ENCODE measurements at places on chromosomes 12 and 14.

GRCh38 chr12:6701078-6701768 lies 608 bp upstream of the PIANP start:
- no peak for DNase-seq

GRCh38 chr14:38992067-38992844 lies 110.8 kb downstream of the SEC23A start:
- DNase-seq: no peak

DNA sequence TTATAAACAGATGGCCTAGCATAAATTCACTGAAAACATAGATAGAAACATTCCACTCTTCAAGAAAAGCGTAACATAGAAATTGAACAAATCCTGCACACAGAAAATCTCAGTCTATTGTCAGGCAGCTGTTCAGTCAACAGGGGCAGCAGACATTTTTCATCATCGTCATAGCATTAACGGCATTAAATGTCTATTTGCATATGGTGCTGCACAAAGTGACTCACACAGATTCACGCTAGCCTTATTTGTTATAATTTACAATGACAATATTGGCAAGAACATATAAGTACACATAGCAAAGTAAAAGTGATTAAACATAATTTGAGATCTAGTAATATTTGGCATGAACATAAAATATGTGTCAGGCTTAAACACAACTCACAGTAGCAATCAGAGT lies 95.7 kb downstream of the CEP128 start:
- no peak for DNase-seq

DNA sequence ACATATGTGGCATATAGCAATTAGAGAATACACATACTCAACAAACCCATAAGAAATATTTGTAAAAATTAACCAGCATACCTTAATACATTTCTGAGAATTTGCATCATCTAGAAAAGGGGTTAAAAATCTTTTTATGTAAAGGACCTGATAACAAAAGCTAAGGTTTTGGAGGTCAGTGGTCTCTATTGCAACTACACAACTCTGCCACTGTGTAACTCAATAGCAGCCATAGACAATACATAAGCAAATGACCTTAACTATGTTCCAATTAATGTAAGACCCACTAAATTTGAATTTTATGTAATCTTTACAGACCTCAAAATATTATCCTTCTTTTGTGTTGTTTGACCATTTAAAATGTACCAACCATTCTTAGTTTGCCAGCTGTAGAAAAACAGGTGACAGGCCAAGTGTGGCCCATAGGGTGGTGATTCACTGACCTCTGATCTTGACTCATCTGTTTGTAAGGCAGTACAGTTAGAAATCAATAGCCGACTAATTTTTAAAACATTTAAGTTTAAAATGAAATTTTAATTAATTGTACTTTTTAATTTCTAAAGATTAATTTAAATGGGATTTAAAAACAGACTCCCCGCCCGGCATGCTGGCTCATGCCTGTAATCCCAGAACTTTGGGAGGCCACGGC lies 7.4 kb upstream of the EPS8 start:
- DNase-seq: no peak

GRCh38 chr14:96631621-96632362 lies 129.6 kb downstream of the PAPOLA start:
- no peak for DNase-seq

DNA sequence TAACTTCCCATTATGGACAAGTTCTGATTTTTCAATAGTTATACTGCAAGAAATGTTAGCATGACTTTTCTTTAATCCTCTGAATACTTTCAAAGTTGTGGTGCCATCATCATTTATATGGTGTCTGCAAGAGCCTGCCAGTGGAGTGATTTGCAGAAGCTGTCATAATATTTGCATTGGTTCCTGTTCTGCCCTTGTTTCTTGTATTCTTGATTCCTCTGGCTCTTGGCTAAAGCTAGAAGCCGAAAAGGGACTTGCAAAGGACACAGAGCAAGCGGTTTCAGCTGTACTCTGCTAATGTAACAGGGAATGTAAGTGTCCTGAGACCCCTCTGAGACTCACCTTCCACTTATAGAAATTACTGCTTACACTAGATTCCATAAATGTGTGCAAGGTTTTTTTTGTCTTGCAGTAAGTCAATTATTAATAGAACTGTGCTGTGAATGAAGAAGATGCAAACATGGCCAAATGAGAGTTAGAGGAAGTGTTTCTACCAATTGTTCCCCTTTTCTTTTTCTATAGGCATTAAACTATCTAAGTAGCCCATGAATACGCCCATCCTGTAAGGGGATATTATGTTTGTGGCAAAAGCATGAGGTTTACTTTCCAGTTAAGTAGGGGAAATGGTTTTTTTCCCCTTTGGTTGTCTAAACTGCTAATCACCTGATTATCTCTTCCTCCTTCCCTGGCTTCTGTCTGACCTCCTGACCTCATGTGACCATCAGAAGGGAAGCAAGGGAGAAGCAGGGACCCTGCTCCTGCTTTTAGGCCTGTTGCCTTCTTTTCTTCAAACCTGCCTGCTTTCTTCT lies 5.3 kb downstream of the DYRK4 start:
- no peak for DNase-seq

DNA sequence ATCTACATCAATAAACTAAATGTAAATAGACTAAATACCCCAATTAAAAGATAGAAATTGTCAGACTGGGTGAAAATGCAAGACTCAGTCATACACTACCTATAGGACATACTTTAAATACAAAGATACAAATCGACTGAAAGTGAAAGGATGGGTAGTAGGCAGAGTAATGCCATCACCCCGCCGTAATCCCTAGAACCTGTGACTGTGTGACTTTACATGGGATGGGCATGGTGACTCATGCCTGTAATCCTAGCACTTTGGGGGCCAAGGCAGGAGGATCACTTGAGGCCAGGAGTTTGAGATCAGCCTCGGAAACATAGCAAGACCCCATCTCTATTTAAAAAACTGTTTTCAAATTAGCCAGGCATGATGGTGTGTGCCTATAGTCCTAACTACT lies 2.6 kb upstream of the EVL start:
- DNase-seq: no peak

GRCh38 chr14:59961518-59962062 lies 41.6 kb downstream of the LRRC9 start:
- no peak for DNase-seq

DNA sequence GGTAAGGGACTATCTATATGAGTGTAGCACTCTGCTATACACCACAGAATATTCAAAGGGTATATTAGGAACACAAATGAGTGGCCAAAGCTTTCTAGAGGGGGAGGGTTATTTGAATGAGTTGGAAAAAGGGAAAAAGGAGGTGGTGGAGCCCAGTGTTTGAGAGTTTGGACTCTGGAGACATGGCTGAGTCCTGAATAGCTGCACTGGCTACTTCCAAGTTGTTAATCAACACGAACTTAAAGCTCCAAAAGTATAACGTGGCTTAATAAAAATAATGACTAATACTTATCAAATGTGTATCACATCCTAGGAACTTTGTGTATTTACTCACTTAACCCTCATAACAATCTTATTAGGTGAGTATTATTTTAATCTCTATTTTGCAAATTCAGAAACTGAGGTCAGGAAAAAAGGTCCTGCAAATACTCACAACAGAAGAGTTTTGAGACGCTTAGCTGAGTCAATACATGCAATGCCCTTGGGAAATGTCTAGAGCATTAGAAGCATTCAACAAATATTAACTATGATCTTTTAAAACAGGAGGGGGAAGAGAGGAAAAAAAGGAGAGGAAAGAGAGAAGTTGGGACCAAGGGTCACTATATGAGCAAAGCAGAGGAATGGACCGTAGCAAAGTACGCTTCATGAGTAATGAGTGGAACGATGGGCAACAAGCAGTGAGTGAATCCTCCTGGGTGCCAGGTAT lies 189.5 kb upstream of the HMGA2 start:
- peak; percentile 68 for DNase-seq

DNA sequence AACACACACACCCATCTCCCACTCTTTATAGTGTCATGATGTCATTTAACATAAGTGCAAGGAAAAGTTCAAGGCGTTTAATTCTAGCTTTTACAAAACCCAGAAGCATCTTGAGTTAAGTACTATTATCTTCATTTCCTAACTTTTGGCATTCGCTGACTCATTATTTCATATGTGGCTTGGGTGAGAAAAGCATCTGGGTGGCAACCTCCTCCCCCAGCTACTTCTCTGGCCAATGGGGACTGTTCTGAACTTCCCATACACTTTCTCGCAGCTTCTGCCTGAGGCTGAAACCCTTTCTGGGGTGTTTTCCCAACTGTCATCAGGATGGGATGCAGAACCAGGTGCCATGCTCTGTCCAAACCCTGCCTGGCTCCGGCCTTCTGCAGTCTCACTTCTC lies 2.8 kb upstream of the MARK3 start:
- DNase-seq: no peak

DNA sequence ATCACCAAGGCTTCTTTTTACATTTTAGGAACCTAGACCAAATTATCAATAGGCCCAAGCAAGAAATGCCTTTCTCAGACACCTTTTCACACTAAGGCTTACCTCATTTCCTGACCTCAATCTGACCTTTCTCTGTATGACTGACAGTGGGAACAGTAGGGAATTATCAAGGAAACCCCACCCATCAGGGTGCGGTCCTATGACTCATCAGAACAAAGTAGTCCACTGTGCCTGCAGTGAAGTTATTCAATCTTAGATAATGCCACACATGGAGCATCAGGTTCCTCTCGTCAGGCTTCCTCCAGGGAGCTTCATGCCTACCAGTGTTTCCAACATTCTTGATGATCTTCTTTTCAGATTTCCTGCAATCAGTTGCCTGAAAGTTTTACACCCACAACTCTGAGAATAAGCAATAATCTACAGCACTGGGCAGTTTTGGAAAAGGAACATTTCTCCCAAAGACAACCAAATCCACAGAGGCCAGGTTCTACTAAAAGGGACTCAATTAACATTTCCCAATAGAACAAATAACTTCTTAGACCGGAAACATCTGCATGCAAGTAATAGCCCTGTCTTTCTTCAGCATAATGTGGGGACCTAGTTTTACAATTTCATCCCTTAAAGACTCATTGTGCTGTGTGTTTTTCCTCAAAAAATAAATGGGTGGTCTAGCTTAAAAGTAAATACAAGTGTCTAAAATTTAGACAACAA lies 35.9 kb upstream of the TMTC2 start:
- DNase-seq: peak; percentile 41

- DNase-seq: no peak
Observed at GRCh38 chr12:102356690-102357089, 123.7 kb downstream of the IGF1 start.

DNA sequence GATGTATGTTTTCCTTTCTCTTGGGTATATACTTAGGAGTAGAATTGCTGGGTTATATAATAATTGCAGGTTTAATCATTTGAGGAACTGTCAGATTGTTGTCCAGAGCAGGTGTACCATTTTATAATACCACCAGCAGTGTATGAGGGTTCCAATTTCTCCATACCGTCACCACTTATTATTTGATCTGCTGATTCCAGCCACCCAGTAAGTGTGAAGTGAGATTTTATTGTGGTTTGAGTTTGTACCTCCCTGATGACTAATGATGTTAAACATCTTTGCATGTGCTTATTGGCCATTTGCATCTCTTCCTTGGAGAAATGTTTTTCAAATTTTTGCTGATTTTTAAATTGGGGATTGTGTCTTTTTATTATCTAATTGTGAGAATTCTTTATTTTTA lies 15.1 kb downstream of the NCKAP5L start:
- DNase-seq: no peak

DNA sequence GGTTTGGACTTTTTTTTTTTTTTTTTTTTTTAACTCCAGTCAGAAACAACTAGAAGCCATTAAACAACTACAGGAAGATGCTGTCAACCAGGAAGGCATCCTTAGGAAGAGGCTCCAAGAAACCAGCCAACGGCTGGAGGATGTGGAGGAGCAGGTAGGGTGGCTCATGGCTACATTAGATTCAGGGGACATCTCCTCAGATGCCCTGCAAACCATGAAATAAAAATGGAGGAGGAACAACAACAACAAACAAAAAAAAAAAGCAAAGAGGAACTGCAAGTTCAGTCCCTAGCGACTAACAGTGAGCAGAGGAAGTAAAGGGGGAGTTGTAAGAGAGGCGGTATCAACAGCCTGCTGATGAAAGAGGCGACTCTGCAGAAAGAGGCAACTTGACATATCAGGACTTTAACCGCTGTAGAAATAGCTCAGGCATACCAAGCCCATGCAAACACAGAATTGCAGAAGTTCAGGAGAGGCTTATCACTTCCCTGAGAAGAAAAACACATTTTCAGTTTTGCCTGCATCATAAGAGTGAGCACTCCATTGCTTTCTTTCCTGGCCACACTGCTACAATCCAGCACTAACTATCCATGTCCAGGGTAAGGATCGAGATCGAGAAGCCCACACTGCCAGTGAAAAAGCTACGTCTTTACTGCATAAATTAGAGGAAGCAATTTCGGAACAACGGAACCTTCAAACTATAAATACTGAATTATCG lies 103.5 kb upstream of the BCAT1 start:
- no peak for DNase-seq

GRCh38 chr14:20799892-20800544 lies 2.6 kb downstream of the RNASE1 start:
- no peak for DNase-seq

GRCh38 chr14:67653651-67654280 lies 20.7 kb downstream of the VTI1B start:
- no peak for DNase-seq

GRCh38 chr12:108523365-108523764 lies 8.3 kb downstream of the FICD start:
- DNase-seq: no peak

DNA sequence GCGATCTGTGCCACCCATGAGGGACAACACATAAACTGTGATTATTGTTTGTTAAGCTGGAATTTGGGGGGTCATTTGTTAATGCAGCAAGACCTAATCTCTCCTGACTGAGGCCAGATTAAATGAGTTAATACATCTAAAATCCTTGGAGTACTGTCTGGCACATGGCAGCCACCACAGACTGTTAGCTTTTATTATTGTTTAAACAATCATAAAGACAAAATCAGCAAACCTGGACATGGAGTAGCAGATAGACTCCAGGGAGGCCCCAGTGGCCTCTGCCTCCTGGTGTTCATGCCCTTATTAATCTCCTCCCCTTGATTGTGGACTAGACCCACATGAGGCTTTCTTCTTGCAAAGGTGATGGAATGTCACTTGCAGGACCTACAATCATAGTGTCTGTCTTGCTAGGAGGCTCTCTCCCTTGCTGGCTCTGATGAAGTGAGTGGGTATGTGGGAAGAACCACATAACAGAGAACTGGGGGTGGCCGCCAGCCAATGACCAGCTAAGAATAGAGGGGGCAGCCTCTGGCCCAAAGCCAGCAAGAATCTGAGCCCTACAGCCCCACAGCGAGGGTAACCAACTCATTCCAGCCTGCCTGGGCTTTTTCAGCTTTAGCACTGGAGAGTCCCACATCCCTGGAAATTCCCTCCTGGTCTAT lies 142.0 kb downstream of the SCARB1 start:
- no peak for DNase-seq

DNA sequence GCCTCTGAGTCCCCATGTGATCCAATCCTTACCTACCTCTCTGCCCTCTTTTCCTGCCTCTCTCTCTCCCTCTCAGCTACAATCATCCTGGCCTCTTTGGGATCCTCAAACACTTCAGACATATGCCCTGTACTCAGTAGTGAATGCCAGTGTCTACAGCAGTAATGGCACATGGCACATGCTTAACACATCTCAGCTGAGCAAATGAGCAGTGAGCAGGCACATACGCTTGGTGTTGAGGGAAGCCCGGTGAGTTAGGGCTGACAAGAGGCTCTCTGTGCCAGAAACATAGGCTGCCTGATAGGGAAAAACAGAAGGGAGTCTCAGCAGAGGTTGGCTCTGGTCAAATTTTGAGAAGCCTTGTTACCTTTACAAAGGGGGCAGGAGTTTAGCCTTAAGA lies 409.1 kb downstream of the TMEM132D start:
- no peak for DNase-seq

GRCh38 chr14:35687335-35687939 lies 121.7 kb downstream of the RALGAPA1 start:
- DNase-seq: peak; percentile 65

All from astrocyte of the spinal cord (primary cell).